CD4-positive, alpha-beta memory T cell (primary cell): ENCODE measurements at places on chromosomes 1 and 21.

- DNase-seq, result no peak
These were observed 113.8 kb upstream of the MAGI3 start for GRCh38 chr1:113276507-113276906.

- DNase-seq, result no peak
These were observed 416.0 kb downstream of the PCP4 start for GRCh38 chr21:40282912-40283886.

- DNase-seq, result no peak
These were observed 20.4 kb downstream of the ARHGEF19 start for GRCh38 chr1:16191916-16192546.

DNA sequence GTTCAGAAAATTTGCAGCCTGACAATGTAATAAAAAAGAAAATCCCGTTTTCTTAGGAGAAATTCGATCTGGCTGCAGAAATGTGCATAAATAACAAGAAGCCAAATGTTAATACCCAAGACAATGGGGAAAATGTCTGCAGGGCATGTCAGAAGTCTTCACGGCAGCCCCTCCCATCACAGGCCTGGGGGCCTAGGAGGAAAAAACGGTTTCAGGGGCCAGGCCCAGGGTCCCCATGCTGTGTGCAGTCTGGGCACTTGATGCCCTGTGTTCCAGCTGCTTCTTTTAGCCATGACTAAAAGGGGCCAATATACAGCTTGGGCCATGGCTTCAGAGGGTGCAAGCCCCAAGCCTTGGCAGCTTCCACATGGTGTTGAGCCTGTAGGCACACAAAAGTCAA lies 6.5 kb upstream of the PRDX6 start:
- DNase-seq, result no peak

GRCh38 chr21:29196670-29197191 lies 66.3 kb downstream of the MAP3K7CL start:
- DNase-seq, result no peak

DNA sequence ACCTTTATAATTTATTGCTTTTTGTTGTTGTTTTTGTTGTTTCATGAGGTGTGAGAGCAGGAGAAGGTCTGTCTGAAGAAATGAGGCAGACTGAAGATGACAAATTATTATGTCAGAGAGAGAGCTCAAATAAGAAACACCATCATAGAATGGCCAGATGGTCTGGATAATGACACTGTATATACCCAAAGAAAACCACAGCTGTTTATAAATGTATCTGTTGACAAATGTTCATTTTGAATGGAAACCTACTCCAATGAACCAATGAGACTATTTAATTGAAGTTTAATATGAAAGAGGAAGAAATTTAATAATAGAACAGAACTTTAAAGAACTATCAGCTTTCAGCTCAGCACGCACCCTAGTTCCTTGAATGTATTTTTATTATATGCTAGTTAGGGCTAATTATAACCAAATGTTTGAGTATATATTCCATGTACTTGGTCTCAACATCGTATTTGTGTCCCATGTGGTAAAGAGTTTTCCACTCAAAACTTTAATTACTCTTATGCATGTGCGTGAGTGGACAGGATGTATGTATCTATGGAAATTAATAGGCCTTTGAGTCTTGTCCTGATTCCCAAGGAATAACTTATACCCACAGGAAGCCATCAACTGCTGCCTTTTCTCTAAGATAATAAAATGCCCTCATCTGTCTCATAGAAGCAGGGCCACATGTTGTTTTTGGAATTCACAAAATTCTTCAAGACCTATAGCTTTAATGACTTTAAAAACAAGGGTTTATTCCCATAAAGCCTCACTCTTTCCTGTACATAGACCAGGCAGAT lies 202.7 kb downstream of the KCNK2 start:
- no peak for DNase-seq

GRCh38 chr1:206685334-206685768 lies 646 bp downstream of the MAPKAPK2 start:
- no peak for DNase-seq
